ENCODE measurements at places on chromosomes 13 and 19.

DNA sequence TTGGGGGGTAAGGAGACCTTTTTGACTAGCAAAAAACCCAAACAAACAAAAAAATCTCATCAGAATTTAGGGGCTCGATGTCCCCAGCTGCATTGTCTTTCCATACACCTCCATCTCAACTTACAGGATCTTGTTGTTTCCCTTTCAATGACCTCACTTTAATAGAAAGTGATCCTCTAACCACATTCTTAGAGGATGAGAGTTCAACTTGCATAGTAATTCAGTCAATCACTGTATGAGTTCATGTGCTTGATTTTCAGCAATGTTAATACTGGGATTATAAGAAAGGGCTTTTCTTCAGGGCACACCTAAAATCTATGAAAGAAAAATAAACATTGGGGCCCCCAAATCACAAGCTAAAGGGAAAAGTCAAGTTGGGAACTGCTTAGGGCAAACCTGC is 1512.0 kb downstream of the SLITRK1 start:
- DNase-seq, result no peak

- no peak for DNase-seq
Observed at GRCh38 chr13:99395436-99395835, 88.2 kb upstream of the GPR183 start.

- no peak for DNase-seq
Observed at GRCh38 chr19:16113727-16114126, 2.0 kb downstream of the RAB8A start.

- DNase-seq, result no peak
Observed at GRCh38 chr13:26538363-26539317, 18.8 kb upstream of the WASF3 start.

DNA sequence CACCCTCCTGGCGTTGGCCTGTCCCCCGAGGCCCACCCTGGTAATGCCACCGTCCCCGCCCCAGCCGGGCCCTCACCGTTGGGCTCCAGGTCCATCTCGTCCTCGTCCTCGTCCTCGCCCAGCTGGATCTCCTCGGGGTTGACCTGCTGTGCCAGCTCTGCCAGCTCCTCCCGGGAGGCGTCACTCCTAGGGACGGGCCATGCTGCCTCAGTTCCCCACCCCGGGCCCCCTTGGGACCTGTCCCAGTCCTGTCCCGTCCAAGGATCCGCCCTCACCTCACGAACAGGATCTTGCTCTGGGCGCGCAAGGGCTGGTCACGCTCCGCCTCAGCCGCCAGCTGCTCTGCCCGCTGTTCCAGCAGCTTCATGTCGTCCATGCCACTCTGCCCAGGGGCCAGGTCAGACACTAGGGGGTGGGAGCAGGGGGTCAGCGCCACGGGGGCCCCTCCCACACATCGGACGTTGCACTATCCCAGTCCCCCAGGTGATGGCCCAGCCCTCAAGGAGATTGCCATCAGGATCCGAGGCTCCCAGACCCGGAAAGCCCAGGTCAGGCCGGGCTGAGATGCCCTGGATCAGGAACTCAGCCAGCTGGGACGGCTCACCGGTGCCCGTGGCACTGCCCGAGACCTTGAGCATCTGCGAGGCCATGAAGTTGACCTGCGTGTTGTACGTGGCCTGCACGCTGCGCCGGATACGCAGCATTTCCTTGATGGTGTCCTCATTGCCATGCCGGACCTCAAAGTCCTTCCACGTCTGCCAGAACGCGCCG is 9.5 kb downstream of the XAB2 start:
- DNase-seq, result no peak

- DNase-seq, result no peak
Observed at GRCh38 chr13:109735436-109735966, 50.9 kb downstream of the IRS2 start.

DNA sequence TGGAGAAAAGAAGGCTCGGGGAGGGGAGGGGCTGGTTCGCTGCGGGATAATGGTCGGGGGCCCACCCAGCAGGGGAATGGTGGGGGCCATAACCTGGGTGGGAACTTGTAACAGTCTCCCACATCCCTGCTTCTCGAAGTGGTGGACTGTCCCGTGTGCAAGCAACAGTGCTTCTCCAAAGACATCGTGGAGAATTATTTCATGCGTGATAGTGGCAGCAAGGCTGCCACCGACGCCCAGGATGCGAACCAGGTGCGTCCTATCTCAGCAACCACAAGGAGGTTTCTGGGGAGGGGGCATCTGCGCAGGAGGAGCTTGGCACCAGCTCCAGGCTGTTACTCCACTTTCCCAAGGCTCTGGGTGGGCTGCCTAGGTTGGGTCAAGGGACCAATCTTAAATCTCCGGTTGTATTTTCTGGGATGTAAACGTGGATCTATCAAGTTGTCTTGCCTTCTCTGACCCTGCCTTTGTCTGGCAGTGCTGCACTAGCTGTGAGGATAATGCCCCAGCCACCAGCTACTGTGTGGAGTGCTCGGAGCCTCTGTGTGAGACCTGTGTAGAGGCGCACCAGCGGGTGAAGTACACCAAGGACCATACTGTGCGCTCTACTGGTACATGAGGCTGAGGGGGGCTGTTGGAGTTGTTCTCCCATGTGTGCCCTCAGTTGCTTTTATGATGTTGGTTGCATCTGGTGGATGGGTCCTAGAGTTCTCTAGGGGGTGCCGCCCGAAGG is 1.6 kb downstream of the TRIM28 start:
- no peak for DNase-seq

DNA sequence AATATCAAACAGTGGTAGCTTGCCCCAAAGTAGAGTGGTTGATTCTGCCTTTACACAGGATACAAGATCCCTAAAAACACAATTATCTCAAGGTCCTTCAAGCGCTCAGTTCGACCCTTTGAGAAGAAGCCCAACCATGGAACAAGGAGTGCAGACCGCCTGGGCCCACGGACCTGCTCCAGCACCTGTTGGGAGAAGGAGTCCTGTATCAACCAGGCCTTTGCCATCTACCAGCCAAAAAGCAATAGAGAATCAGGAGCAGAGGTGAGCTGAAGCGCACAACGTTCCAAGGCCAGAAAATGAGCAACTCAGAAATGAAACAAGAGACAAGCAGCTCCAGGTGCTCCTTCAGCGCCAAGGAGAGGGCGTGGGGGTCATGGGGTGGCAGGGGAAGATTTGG is 6.3 kb upstream of the LILRB3 start:
- DNase-seq, result no peak

GRCh38 chr19:53333066-53333462 is 485 bp upstream of the ZNF845 start:
- DNase-seq, result no peak

DNA sequence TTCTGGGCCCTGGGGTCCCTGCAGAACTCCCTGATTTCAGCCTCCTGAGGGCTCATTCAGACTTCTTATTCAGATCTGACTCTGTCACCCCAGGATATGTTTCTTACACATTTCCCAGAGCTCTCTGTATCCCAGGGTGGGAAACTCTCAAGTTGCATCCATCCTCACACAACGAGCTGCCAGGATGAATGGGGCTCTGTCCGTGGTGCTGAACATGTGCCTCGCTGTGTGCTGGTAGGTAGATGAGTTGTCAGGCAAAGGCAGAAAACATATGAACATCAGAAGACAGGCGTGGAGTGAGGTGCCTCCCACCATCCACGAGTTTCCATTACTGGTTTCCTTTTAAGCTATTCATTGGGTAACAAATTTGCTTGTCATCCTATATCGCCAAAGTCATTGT is 11.4 kb upstream of the IGFL1 start:
- DNase-seq, result peak; percentile 11

GRCh38 chr13:51576754-51577153 is 7.5 kb upstream of the WDFY2 start:
- DNase-seq, result no peak

DNA sequence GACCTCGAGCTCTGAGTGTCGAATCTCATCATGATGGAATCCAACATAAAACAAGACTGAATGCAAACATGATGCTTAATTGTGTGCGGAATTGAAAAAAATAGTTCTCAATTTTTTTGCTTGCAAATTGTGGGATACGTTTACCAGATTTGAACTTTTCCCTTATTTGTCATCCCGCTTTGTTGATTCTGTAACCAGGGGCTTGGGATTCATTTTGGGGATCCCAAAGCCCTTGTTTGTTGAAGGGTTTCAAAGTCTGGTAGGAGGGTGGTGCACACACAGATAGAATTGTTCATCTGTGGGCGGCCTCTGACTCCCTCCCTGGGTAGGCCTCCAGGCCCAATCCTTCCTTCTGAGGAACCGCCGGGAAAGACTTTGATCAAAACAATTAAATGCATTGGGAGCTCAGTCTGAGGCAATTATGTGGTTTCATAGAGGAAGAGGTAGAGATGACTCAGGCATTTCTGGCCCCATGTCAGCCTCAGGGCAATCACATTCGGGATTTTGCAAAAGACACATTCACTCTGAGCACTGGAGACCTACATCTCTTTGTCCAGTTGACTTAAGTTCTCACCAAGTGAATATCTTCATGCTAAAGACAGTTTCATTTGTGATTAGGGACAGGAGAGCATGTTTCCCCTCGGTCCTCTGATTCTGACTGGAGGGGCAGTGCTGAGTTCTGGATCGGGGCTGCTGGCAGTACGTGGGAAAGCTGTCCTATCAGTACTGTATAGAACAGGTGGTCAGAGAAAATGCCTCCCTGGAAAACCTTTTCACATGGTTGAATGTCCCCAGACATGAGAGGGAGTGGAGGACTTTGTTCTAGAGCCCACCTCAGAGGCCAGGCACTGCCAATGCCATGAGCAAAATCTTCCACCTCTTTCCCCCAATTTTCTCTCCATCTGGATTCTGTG is 27.8 kb upstream of the IGFL4 start:
- no peak for DNase-seq

DNA sequence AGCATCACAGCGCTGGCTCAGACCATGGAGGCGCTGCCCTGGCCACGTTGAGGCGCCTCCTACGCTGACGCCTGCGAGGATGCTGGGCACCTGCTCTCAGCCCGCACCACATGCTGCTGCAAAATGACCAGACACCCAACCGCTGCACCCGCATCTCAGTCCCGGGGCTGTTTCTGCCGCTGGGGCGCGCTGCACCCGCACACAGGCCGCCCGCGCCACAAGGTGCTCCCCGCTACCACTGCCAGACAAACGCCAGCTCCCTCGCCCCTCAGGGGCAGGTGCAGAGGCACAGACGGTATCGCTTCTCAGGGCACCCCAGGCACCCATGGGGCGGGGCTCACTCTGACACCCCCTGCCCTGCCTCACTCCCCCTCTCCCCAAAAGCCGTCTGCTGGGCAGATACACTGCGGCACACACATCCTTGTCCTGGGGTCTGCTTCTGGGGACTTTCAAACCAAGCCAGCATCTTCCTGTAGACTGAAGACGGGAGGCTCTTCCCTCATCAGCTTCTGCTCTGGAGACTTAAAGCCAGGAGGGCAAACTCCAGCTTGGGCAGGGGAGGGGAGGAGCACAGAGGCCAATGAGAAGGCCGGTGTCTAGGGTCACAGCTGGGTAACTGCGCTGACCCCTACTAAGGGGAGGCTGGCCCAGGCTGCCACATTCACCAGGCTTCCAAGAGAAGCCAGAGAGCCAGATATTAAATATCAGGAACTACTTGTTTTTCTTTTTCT is 16.3 kb downstream of the CHERP start:
- no peak for DNase-seq

DNA sequence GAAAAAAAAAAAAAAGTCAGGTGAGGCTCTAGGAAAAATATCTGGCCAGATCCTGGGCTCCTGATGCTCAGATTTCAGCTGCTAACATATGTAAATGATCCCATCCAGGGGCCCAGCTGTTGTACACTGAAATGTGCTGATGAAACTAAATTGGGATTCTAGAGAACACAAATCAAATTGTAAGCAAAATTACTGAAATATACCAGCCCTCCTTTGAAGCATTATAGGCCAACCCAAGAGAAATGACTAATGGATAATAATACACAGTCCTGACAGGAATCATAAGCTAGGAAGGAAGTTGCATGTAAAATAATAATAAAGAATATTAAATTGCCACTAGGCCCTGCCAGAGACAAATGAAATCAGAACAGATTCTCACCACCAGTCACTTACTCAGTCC is 17.8 kb downstream of the KCTD12 start:
- no peak for DNase-seq

DNA sequence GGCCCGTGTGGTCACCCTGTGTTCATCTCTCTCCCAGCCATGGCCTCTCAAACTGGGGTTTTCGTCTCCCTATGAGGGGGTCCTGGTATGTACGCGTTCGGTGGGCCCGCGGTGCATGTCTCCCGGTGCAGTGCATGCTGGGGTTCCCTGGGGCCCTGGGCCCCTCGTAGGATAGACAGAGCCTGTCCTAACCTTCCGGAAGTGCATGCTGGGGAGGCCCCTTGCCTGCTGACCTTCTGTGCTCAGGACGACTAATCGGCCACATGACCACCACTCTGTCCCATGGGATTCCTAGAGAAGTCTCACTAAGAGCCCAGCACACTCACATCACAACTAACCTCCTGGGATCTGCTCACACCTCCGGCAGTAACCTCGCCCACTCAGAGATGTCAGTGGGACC is 4.9 kb upstream of the USE1 start:
- DNase-seq, result no peak
